Cerebellar nuclear complex (tissue), 1 donor: ENCODE measurements at places on chromosomes 13 and 19.

- no peak for DNase-seq
These were observed 36.7 kb upstream of the CD177 start for GRCh38 chr19:43316591-43317319.

GRCh38 chr19:13763265-13763664 is 1.1 kb upstream of the MRI1 start:
- DNase-seq: no peak

GRCh38 chr19:28940751-28941500 is 272.0 kb downstream of the UQCRFS1 start:
- DNase-seq: no peak

DNA sequence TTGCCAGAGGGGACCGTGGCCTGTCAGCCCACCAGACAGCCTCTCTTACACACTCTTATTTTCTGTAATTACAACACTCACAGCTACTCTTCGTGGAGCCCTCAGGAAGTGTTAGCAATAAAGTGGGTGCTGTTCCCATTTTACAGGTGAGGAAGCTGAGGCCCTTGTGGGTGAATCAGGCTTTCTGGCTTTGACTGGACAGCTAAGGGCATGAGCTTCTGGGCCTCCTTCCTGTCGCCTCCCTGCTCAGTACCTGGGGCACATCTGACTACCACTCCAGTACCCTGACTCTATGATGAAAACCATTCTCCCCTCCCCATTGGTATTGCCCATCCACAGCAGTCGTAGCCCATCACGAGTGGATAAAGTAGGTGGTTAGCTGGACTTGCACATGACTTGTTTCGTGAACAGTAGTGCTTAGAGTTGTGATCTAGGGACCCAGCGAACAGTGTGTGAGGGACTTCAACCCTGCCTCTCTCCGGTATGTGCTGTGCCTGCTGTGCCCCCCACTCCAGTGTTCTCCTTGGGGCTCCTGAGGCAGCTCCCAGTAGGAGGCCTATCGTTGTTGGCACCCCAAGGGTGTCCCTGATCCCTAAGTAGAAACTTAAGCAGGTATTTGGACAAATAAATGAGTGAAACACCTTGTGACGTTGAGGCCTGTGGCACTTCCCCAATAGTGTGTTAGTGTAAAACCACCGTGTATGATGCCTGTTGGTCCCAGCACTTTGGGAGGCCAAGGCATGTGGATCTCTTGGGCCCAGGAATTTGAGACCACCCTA is 38.6 kb downstream of the GATAD2A start:
- DNase-seq: no peak

DNA sequence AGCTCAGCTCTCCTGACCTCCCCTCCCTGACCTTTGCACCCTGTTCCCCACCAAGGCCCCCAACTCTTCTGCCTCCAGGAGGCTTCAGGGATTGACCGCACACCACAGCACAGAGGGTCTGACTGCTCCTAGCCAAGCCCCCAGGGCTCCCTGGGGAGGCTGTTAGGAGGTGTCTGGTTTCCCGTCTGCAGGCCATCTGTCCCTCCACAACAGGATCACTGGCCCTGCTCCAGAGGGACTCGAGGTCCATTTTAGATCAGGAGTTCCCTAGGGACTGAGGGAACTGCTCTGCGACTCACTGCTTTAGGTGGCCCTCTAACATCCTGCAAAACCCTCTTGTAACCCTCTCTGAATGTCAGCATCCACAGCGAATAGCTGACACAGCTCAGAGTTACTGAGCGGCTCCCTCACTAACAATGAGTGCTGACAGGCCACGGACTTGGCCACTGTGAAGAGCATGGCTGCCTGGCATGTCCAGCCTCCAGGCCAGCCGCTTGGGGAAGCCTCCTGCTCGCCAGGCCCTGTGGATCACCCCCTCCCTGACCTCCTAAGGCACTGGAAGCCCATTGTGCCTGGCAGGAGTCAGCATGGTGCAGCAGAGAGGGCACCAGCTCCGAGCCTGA is 17.7 kb downstream of the GRIK5 start:
- DNase-seq: peak; percentile 4

DNA sequence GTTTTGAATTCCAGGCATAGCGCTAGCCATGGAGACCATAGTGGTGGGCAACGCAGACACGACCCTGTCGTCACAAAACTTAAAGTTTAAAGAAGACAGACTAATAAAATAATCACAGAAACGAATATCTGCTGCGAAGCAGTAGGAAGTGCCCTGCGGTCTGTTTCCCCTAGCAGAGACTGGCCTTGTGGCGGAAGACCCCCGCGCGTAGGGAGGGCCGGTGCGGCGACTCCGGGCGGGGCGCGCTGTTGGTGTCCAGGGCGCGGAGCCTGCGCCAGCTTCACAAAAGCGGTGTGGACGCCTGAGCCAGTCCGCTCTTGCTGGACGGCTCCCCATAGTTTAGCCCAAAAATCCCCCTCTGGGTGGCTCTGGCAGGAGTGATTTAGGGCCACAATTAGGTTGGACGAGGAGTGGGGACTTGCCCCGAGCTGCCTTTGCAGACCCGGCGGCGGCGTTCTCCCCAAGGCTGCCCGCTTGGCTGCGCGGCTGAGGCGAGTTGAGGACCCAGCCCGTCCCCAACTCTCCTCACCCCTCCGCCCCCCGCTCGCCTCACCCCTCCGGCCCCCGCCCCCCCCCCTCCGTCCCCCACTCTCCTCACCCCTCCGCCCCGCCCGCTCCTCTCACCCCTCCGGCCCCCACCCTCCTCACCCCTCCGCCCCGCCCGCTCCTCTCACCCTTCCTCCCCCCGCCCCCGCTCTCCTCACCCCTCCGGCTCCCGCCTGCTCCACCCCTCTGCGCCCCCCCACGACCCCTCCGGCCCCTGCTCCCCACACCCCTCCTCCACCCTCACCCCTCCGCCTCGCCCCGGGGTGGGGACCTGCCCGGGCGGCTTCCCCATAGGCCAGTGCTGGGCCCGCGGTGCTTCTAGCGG is 14.2 kb upstream of the LATS2 start:
- DNase-seq: no peak

- no peak for DNase-seq
These were observed 3.0 kb upstream of the HIPK4 start for GRCh38 chr19:40392894-40393517.
